ENCODE measurements at places on chromosomes 5 and 9.

- DNase-seq = no peak
Measured at GRCh38 chr9:1591310-1591709, 423.8 kb upstream of the SMARCA2 start.

- no peak for DNase-seq
Measured at GRCh38 chr9:19969721-19970120, 180.9 kb upstream of the SLC24A2 start.

GRCh38 chr5:116771466-116772151 lies 197.0 kb upstream of the SEMA6A start:
- DNase-seq = no peak

DNA sequence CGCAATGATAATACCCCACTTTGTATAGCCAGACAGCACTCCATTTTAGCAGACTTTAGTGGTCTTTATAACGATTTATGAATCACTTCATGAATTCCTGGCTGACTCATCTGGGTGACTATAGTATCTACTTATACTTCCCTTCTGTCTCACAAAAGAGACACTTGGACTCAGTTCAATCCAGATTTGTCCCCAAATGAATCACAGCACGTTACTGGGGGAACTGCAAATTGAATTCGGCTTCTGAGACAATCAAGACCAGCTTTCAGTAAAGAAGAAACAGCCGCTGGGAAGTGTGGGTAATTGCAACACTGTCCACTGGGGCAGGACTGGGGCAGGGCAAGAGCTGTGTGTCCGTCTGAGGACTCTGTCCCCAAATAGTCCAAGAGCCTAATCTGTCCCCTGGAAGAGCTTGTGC lies 337.3 kb upstream of the RFX3 start:
- DNase-seq = no peak

DNA sequence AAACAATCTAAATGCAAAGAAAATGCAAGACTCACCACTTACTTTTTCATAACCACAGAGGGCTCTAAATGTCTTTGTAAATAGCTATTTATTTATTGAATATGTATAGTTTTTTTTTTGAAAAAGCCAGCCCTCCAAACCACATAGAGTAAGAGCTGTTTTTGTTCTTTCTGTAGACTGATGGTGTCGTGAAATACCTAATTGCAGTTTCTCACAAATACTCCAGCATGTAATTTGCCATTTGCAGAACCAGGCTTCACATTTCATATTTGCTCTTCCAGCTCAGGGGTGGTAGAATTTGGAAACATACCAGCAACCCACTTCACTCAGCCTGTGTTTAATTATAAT lies 159.8 kb downstream of the TMC1 start:
- DNase-seq = no peak

GRCh38 chr9:117242082-117242481 lies 172.8 kb downstream of the ASTN2 start:
- DNase-seq = no peak

DNA sequence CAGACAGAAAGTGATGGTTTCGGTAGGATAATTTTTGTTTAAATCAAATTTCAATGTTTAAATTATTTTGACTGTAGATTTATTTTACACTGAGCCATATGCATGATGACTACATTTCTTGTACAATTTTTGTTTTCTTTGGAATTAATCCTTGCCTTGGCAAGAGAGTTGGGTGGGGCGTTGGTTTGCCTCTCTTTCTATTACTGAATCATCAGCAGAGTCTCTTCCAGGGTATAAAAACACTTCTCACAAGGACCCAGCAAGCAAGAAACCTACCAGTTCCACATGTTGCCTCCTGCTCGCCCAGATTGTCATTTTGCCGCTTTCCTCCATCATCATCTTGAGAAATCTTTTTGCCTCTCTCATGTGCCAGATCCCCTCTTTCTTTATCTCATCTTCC lies 455.0 kb upstream of the DMAC1 start:
- no peak for DNase-seq

GRCh38 chr9:106691627-106692026 lies 171.3 kb upstream of the ZNF462 start:
- DNase-seq = no peak
